Activated T-helper 9 cell treated with anti-CD3 and anti-CD28 coated beads, Interleukin-2, amount 50 U/mL, for 16 hours (primary cell): ENCODE measurements at places on chromosomes 7 and 10.
A peak's percentile ranks its signal among the peaks of the same experiment; 100 is the strongest.

GRCh38 chr7:139078911-139079310 lies 30.6 kb downstream of the ZC3HAV1 start:
- no peak for DNase-seq

DNA sequence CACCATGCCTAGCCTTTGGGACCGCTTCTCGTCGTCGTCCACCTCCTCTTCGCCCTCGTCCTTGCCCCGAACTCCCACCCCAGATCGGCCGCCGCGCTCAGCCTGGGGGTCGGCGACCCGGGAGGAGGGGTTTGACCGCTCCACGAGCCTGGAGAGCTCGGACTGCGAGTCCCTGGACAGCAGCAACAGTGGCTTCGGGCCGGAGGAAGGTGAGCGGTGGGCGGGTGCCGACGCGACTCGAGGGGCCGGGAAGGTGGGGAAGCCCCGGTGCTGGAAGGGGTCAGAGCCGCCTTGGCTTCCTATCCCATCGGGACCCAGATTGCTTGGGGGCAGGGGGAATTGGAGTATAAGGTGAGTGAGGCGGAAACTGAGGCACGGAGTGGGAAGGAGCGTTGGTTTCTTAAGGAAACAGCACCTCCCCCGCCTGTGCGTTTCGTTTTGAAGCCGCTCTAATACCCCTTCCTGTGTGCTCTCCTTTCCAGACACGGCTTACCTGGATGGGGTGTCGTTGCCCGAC lies 547 bp downstream of the DDIT4 start:
- DNase-seq, result no peak

GRCh38 chr7:132077971-132078685 lies 498.1 kb downstream of the PLXNA4 start:
- DNase-seq, result no peak

DNA sequence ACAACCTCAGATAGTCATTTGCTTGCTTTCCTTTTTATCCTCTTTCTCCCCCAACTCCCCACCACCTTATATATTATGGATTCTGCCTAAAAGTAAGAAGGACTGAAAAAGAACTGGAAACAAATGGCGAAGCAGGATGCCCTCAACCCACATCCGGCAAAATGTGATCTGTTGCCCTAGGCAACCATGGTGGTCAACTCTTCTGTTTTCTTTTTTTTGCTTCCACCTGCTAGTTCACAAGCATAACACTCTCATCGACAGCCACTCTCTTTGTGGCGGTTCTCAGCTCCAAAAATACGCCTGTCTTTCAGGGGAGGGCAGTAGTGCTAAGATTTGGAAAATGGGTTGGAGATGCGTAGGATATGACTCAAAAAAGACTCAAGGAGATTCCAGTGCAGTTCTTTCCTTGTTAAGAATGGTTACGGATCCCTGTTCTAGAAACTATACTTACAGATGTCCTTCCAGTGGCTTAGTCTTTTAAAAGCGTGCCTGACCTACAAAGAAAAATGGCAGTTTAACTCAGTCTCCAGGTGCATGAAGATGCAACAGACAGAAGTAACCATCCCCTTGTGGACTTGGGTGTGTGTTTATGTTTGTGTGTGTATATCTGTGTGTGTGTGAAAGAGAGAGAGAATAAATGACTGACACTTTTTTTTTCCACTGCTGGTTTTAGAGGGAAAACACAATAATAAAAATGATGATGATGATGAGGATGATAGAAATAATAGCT lies 10.7 kb downstream of the APBB1IP start:
- DNase-seq, result peak; percentile 33

DNA sequence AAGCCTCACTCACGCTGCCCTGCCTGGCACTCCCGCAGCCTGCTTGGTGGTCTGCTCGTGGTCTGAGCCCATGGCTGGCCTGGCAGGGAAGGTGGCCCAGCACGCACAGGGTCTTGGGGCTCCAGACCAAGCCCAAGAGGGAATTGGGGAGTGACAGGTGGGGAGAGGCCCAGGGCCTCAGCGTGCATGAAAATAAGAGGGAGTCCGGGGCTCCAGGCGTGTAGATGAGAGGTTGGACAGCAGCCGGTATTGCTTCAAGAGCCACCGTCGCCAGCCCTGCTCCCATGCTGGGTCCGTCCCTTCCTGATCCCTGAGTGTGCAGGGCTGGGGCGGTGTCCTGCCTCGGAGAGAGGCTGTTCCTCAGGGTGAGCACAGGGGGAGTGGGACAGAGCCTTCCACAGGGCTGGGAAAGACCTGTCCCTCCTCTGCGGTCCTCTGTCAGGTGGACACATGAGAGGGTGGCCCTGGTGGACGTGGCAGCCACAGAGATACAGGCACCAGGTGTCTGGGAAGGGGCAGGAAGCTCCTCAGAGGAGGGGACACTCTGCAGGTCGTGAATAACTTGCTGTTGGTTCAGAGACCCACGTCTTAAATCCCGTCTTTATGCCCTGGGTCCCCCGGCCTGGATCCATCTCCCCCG lies 113.1 kb downstream of the INPP5A start:
- DNase-seq, result no peak

GRCh38 chr10:103783681-103784080 lies 71.7 kb downstream of the SH3PXD2A start:
- no peak for DNase-seq

DNA sequence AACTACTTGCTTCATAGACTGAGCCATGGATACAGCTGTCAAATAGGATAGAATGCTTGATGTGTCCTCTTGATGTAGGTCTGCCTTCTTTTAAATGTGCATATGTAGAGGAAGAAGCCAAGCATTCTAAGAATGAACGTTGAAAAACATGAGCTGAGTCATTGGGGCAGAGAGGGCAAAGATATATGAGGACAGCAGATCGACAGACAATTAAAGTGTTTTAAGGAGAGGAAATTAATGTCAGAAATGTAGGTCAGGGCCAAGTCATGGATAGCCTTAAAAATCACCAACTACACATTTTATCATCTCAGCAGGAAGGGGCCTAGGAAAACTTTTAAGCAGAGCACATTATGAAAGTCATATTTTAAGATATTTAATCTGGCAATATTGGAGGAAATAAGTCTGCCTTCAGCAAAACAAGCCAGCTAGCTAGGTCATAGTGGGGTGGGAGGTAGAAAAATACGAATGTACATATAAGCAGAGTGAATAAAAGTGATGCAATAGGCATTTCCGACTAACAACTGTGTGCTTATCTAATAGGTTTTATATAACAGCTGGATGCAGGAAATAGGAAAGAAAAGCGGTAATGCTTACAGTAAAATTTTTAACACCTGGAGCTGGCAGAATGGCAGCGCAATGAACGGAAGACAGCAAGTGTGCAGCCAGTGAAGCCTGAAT lies 638.3 kb upstream of the TPK1 start:
- DNase-seq, result no peak

DNA sequence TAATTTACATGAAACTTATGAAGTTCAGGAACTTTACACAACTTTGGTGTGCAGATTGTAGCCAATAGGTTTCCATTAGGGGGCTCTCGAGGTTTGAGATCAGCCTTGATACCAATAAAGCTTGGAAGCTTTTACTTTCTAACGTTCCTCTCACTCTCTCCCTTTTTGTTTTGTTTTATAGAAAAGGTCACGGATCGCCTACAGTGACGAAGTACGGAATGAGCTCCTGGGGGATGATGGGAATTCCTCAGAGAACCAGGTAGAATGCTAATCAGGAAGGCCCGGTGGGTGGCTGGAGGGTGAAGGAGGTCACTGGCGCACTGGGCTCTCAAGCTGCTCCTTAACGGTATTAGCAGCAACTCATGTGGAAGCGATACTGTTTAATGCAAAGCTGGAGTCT lies 79.9 kb downstream of the VTI1A start:
- DNase-seq, result no peak

DNA sequence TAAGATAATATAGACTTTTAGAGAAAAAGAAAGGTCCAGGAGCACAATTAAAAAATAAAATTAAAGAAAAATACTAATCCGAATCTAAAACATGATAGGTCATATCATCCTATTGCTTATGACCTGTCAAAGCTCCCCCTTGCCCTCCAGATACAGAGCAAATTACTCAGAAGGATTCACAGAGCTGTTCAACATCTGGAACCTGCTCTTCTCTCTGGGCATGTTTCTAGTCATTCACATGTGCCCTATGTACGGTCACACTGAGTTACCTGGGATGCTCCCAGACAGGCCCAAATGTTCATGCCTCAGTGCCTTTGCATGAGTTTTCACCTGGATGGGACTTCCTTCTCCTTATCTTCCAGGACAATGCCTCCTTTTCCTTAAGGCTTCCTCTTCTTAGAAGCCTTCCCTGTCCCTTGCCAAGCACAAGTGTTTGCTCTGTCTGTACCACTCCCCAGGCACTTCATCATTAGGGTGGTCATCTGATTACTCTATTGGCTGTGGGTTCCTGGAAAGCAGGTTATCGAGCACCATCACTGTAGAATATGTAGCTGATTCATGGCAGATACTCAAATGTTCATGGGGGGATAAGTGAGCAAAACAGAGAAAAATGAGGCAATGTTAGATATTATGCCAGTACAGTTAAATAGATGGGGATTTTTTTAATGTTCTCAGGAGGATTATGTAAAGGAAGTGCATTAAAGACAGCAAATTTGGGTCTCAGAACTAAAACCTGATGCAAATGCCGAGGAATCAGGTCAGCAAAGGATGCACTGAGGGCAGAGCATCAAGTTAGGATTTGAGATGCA lies 12.0 kb upstream of the AOAH start:
- DNase-seq, result no peak

DNA sequence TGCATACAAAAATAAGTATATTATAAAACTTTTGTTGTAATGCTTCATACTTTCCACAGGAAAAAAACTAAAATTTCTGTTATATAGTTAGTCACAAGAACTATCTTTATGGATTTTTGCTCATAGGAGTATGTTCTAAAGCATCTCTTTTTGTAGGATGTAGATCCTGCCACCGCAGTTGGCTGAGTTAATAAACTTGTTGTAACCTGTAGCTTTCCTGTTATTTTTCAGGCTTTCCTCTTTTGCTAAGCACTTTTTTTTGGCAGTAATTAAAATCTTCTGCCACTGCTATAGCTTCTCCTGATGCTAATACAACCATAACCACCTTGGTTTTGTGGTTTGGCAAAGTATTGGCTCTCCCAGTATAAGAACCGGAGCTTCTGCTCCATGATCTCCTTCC lies 60.3 kb downstream of the WNT2 start:
- DNase-seq, result no peak

DNA sequence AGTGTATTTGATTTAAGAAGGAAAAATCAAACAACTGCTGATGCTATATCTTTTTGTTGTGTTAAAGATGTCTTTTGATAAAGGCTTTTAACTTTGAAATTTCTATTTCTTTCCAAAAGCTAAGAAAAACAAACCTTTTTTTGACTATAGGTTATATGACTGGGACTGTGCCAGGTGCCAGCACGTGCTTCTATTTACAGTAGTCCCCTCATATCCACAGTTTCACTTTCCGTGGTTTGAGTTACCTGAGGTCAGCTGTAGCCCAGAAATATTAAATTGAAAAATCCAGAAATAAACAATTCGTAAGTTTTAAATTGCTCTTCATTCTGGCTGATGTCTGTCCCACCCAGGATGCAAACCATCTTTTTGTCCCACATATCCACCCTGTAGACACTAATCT lies 104.3 kb downstream of the BBS9 start:
- no peak for DNase-seq

DNA sequence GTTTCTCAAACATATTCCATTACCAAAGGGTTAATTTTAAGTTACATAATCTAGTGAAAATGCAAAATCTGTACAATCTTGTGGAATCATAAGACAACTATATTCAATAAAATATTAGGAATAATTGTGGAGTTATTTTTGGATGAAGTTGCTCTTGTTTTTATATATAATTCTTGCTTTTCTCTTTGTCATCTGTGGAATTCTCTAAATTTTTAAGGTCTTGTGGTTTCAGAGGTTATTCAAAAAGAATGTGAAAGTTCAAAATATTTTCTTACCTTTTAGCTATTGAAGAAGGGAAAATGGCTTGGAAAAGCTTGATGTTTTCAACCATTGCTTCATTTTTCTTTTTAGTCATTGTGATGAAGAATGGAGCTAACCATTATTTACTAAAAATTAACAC lies 552.1 kb downstream of the TFEC start:
- no peak for DNase-seq

DNA sequence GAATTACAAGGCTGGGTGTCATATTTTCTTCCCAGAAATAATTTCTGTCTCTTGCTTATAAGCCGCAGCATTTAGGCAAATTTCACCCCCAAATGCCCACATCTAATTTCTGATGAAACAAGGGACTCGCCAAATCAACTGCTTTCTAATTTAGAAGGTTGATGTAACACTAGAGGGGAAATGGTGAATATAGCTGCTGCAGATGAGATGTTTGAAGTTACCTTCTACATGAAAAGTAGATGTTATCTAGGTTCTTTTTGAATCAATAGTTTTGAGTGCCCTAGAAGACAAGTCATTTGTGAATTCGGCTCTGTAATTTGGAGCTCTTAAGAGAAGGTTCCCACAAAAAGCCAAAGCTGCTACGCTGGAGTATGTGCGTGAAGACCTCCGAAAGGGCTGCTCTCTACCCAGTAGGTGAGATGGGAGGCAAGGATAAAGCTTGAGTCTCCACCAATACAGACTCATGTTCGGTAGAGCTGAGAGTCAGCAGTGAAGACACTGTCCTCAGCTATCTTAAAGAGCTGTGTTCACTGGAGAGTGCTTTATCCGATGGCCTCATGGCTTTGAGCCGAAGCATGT lies 99.5 kb downstream of the FANK1 start:
- DNase-seq, result no peak

- no peak for DNase-seq
These were observed 32.5 kb downstream of the ARHGAP22 start for GRCh38 chr10:48572414-48572813.

DNA sequence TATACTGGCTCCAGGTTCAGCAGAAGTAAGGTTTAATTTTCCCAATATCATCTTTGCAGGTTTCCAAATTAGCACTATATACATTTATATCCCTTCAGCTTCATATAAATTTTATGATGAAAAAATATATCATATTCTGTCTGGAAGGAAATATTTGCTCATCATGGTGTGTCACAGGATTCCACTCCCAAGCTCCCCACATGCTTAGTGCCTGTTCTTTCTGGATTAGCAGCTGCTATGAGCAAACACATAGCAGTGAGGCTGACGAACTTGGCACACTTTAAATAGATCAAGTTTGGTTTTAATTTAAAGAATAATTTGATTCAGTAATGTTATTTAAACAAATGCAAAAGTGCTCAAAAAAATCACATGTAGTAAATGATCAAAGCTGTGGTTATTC lies 251.9 kb downstream of the AGMO start:
- DNase-seq, result no peak

GRCh38 chr10:121926671-121927317 lies 1.0 kb downstream of the ATE1 start:
- DNase-seq, result no peak

DNA sequence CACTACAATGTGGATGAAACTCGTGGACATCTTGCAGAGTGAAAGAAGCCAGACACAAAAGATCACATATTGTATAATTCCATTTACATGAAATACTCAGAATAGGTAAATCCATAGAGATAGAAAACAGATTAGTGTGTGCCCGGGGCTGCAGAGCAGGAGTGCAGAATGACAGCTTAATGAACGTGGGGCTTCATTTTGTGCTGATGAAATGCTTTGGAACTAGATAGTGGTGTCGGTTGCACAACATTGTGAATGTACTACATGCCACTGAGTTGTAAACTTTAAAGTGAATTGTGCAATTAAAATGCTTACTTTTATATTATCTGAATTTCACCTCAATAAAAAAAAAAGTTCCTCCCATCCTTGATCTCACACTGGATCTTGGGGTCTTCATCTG lies 31.8 kb upstream of the CARD11 start:
- DNase-seq, result no peak

- DNase-seq, result no peak
These were observed 262.2 kb upstream of the AOAH start for GRCh38 chr7:36986511-36986933.
